NCI-H526 treated with DMSO at 0.1 percent for 48 hours (cell line): ENCODE measurements at places on chromosomes 7 and 10.

- DNase-seq = no peak
These were observed 98.3 kb downstream of the CHST15 start for GRCh38 chr10:123995082-123995460.

- no peak for DNase-seq
These were observed 187.3 kb upstream of the PRSS58 start for GRCh38 chr7:142445019-142445686.

GRCh38 chr10:21895932-21896331, 107.6 kb downstream of the DNAJC1 start:
- no peak for DNase-seq

- DNase-seq = no peak
These were observed 97.7 kb upstream of the PARD3 start for GRCh38 chr10:34912771-34913170.

GRCh38 chr7:131689662-131690234, 133.3 kb upstream of the PODXL start:
- no peak for DNase-seq

DNA sequence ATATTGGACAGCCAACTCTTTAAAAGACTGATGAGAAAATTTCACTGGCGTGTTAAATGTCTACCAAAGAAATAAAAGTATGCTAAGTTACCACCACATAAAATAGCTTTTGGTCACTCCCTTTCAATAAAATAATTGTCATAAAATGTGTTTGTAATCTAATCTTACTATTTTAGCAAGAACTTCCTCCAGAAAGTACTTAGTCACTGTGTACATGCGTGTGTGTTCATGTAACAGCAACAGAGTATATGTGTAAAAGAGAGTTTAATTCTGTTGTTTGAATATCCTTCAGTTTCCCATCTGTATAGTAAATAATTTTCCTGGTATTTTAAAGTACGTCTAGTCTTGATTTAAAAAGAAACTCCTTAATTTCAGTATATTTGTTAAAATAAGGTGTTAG, 35.0 kb upstream of the WASL start:
- no peak for DNase-seq

GRCh38 chr10:42934351-42934811, 142.5 kb upstream of the RET start:
- no peak for DNase-seq

- DNase-seq = no peak
These were observed 228.6 kb downstream of the GLRX3 start for GRCh38 chr10:130364631-130365411.

- no peak for DNase-seq
These were observed 8.8 kb downstream of the STK17A start for GRCh38 chr7:43591558-43592180.

GRCh38 chr7:22435105-22435504, 64.9 kb downstream of the STEAP1B start:
- no peak for DNase-seq

DNA sequence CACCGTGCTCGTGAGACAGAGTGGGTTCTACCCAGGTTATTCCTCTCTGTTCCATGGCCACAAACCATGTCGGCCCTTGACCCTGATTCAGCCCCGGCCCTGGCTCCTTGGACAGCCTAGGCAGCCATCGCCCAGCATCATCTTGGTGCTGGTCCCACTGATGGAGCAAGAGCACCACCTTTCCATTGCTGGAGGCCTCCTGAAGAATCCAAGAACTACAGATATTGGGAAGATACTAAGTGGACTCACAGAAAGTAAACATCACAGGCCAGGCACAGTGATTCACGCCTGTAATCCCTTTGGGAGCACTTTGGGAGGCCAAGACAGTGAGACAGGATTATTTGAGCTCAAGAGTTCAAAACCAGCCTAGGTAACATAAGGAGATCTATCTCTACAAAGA, 125.1 kb downstream of the NT5C2 start:
- DNase-seq = no peak

DNA sequence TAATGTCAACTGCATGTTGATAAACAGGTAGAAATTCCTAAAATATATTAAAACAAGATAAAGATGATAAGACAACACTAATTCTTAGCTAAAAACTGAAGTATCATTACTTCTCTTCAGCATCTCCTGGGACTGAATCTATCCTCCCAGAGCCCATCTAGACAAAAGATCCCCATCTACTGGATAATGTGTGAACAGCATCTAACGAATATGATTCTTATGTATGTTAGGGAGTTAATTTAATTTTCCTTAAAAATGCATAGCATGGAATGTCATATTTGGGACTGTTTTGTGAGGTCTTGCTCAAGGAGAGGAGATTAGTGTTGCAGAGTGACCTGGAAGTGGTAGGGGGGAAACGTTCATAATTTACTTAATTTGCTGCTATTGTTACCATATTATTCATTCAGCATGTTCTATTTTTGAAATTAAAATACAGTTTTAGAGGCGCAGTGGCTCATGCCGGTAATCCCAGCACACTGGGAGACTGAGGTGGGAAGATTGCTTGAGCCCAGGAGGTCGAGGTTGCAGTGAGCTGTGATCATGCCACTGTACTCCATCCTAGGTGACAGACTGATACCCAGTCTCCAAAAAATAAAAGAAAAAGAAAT, 305.1 kb upstream of the CSTF2T start:
- no peak for DNase-seq

DNA sequence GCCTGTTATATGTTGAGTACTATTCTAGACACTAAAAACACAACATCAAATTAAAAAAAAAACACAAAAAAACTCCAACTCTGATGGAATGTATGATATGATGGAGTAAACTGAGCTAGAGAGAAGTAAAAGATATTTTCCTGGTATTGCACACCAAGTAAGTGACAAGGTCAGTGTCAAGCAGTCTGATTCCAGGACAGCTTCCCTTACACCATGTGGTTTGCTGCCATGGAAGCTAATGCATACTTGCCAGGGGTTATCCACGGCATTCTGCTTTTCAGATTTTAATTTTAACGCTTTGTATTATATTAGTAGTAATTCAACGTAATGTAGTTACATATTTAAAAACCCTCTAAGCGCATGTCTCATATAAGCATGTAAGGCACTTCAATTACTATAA, 48.4 kb downstream of the CACNA2D1 start:
- DNase-seq = no peak

DNA sequence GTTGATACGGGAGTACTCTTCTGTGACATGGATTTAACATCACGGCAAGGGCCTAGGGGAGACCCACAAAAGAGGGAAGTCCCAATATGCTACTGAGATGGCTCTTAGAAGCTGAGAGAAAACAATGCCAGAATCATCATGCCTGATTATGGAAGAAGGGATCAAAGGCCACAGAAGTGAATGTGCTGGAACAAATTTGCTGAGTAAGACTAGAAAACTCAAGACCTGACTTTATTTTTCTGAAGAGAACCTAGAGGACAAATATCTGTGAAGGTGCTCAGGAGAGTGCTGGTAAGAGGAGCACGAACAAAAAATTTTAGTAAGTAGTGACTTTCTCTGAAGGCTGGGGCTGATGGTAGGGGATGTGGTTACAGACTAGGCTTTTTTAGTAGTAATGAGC, 277.0 kb downstream of the ZEB1 start:
- no peak for DNase-seq

DNA sequence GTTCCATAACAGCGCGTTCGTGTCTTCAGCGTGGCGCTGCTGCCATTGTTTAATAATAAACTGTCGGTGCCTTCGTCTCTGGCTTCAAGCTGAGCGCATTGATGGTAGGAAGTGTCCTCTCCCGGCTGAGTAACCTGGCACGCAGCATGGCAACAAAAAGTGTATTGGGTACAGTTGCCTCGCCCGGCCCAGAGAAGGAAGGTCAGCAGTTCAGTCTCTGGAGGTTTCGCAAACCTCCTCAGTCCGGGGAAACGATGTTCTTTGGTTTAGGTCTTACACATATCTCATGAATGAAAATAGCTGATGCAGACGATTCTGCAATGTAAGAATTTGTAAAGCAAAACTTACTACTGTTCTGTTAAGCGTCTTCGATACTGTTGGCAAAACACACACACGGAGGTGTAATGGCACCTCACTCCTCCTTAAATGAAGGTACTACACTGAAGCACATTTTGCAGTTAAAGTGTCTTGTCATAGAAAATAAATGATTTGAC, 739 bp upstream of the CCDC186 start:
- DNase-seq = peak; percentile 40

GRCh38 chr10:96703358-96703757, 17.0 kb downstream of the PIK3AP1 start:
- no peak for DNase-seq

- DNase-seq = no peak
These were observed 130.4 kb upstream of the GHITM start for GRCh38 chr10:84008878-84009277.

DNA sequence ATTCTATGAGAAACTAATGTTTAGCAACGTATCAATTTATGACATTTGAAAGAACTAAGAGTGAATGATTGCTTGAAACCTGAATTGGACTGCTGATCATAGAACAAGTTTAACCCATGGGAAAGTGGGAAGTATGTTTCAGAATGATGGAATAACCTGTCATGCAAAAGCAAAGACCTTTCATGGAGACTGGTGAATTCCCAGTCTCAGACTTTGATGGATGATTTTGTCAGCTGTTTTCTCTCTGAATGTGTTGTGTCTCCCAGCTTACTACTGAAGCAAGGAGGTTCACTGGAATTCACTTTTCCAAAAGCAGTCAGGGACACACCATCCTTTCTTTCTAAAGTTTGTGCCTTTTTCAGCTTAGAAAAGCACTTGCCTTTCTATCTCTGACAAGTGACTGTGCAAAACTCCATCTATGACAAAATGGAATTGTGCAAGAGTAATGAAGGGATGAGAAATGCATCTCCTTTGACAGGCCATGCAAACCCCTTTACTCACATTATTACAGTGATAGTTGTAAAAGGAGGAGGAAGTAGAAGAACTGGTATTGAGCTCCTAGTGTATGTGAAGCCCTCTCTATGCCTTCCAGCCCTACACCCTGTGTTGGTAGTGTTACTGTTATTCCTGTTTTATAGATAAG, 176.1 kb downstream of the PRKG1 start:
- DNase-seq = no peak

GRCh38 chr7:1555813-1556543, at the start of gene TMEM184A:
Gene TMEM184A, minus strand, starts transcription at chr7:1556205. Its CDS starts 721 bp downstream, at chr7:1555484.
- DNase-seq = peak; percentile 80

GRCh38 chr10:14500172-14500765, 169.5 kb upstream of the FRMD4A start:
- DNase-seq = no peak

DNA sequence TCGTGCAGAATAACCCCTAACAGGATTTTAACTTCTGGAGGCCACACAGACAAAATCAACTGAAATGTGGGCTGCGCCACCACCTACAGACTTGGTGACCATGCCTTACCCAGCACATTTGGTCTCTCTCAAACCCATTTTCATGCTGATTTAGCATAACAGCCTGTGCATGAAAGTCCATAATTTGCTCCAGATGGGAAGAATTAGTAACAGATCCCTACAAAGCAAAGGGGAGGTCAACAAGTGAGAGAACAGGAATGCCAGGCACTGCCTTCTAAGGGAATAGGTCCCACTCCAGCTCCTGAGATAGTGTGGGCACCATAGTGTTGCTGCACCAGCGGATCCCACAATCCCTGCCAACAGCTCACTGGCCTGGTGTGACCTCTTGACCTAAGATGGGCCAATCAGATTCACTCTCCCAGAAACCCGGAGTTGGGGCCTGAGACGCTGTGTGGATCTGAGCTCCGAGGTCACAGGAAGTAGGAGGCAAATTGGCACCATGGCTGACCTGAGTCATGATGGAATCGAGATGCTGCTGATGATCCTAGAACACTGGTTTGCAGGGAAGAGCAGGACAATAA, 32.4 kb downstream of the SLIT1 start:
- DNase-seq = no peak

GRCh38 chr7:139734395-139734794, 43.4 kb downstream of the HIPK2 start:
- DNase-seq = no peak

GRCh38 chr10:13871011-13871410, 284.2 kb downstream of the PRPF18 start:
- no peak for DNase-seq

GRCh38 chr7:77738871-77739270, 42.6 kb downstream of the RSBN1L start:
- no peak for DNase-seq

DNA sequence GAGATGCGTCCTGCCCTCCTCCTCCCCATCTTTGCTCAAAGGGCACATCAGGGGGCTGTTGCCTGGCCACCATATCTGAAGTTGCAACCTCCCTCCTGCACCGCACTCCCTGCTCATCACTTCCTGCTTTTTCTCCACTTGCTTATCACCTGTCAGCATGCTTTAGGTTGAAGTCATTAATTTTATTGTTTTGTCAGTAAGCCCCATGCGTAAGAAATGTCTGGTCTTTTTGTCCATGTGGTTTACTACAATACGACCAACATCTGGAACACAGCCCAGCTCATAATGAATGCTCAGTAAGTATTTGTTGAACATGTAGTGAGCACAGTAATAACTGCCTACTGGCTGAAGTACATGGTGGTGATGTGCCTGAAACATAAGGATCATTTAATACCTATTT, 71.6 kb upstream of the GJD4 start:
- no peak for DNase-seq
